ENCODE measurements at places on chromosomes 12 and 14.

DNA sequence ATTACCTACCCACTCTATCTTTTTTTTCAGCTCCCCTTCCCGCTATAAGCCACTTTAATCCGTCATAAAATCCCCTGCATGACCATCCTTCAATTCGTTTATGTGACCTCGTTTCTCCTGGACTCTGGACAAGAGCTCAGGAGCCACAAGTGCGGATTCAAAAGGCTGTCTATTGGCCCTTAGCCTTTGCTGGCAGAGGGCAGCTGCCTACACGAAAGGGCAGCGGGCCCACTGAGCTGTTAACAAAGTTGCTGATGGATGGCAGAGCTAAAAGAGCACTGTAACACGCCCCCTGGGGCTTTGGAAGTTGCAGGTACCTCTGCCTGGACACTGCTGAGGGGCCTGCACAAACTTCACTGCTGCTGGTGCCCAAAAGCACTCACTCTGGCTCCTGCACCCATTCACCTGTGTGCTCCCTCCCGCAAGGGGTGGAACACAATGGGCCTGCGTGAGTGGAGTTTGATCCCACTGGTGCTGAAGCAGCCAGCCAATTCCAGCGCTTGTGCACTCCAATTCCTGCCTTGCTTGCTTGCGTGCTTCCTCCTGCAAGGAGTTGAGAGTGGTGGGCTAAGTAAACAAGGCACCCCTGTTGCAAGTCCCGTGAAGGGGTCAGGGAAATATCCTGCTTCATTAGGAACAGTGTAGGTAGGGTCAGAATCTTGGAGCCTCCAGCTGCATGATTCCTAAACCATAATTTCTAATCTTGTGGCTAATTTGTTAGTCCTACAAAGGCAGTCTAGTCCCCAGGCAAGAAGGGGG, 10.6 kb upstream of the DRAM1 start:
- no peak overlapping the region for H3K4me3 ChIP-seq
- H3K27ac ChIP-seq, result no peak overlapping the region
- no peaks in the 10 kb centered on the region for H3K27me3 ChIP-seq
- H3K36me3 ChIP-seq, result no peaks in the 10 kb centered on the region

GRCh38 chr12:132419631-132420246, 70.2 kb upstream of the FBRSL1 start:
- no peaks in the 10 kb centered on the region for H3K36me3 ChIP-seq
- no peak overlapping the region for H3K4me3 ChIP-seq
- H3K27me3 ChIP-seq, result peaks cover 7% of the 10 kb centered on the region
- no peak overlapping the region for H3K27ac ChIP-seq
- no peak for DNase-seq
- no peaks in the 10 kb centered on the region for H3K4me1 ChIP-seq

DNA sequence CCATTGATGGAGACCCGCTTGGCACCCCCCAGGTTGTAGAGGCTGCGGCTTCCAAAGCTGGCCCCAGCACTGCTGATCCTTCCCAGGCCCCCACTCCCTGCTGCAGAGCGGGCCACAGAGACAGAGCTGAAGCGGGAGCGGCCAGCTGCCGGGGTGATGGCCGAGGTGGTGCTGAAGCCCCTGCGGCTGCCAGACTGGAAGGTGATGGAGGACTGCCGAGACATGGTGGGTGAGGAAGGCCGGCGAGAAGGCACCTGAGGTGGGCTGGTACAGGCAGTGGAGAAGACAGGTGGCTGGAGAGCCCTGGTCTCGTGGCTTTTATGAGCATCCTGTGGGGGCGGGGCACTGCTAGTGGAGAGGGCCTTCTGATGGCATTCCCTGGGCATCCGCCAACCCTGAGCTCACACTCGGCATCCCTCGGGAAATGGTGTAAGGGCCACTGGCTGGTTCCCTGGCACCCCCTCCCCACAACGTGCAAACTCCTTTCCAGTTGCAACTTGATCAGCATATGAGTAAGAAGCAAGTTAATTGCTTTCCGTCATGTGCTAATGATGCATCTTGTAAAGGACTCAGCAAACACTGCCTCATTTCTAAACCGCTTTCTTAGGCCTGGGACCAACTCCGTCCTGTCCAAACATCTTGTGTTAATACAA, at the start of gene KRT75:
Gene KRT75, minus strand, starts transcription at position 291 of the 653 bp plus-strand sequence. Its CDS starts 67 bp downstream, at position 224.
- no peak for DNase-seq
- no peak within 1 kb of the TSS for H3K4me3 ChIP-seq
- H3K27me3 ChIP-seq, result peaks cover 7% of the 10 kb centered on the region
- H3K4me1 ChIP-seq, result no peaks in the 10 kb centered on the region
- H3K27ac ChIP-seq, result no peak within 1 kb of the TSS

DNA sequence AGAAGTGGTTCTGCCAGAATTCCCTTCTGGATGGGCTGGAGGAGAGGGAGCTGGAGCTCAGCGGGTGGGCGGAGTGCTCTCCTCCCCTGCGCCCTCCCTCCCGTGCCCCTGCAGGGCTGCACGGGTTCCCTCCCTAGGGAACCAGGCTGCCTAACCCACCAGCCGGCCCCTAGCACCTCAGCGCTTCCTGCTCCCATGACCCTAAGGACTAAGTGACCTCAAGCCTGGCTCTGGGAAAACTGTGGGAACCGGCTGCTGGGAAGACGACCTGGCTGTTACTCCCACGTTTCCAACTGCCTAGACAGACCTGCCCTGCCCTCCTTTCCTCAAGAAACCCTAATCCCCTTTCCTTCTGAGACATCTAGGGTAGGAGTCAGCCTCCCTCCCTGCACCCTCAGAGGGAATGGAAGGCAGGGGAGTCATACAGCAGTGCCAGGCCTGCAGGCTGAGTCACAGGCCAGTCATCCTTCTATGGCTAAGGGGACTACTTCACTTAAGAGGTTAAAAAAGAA, 31.5 kb downstream of the SLC6A12 start:
- no peaks in the 10 kb centered on the region for H3K36me3 ChIP-seq
- H3K27me3 ChIP-seq, result no peaks in the 10 kb centered on the region
- no peak for DNase-seq
- H3K4me3 ChIP-seq, result no peak overlapping the region

GRCh38 chr12:65300679-65301349, 22.3 kb downstream of the MSRB3 start:
- peaks cover 3% of the 10 kb centered on the region for H3K27me3 ChIP-seq
- H3K27ac ChIP-seq, result no peak overlapping the region
- H3K4me1 ChIP-seq, result no peaks in the 10 kb centered on the region
- no peak for DNase-seq
- H3K36me3 ChIP-seq, result no peaks in the 10 kb centered on the region
